ENCODE measurements at places on chromosomes 5 and 9.

DNA sequence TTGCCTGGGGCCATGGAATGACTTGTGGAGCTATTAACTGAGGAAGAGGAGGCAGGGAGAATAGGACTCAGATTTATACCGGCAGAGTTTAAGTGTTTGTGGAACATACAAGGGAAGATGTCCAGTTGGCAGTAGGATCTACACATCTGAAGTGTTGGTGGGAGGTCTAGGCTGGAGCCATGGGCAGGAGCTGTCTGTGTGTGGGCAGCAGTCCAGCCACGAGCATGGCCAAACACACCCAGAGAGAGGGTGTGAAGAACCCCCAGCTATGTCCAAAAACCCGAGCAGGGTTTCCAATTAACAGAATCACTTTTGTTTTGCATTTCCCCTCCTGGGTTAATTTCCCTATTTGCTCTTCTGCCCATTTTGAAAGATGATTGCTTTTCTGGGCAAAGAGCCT lies 393.7 kb downstream of the CDK5RAP2 start:
- no peak for DNase-seq

GRCh38 chr9:121201045-121201737 lies 478 bp downstream of the RAB14 start:
- DNase-seq: peak; percentile 39

- DNase-seq: no peak
Observed at GRCh38 chr5:32753051-32753450, 41.9 kb downstream of the NPR3 start.

DNA sequence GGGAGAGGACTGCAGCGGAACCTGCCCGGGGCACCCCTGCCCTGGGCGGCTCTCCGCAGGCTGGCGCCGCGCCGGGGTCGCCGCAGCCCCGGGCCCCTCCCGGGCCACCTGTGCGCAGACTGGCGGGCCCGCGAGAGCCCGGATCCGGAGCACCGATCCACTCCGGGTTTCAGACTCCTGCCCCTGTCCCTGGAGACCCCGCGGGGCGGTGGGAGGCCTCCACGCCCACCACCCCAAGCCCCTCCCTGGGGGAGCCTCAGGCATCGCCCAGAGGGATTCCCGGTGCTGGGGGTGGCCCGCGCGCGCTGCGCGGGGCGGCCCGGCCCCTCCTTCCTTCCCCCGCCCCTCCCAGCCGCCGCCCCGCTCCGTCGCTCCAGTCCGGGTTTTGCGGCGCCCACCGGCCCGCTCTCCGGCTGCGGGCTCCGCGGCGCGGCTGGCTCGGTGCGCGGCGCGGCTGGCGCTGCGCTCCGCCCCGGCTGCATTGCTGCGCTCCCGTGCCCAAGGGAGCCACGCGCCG lies at the start of gene UNC5A:
UNC5A (plus strand) TSS at position 479 of the 517 bp plus-strand sequence. CDS start 192 bp downstream, outside the sequence.
- DNase-seq: peak; percentile 50

DNA sequence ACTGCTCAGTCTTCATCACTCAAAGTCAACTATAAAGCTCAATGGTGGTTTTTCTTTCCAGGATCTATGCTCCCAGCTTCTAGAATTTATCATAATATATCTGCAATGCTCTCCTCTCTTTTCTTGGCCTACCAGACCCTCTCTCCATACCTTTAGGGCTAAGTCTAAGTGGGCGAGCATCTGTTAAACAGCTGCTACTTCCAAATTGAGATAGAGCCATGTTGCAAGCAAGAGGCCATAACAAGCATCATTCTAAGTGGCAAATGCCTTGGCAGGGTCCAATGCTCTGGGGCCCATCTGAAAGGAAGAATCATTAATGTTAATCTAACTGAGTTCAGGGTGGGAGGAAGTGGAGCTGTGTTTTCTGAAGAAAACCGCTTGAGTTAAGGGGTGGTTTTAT lies 324.0 kb downstream of the TLR4 start:
- no peak for DNase-seq

DNA sequence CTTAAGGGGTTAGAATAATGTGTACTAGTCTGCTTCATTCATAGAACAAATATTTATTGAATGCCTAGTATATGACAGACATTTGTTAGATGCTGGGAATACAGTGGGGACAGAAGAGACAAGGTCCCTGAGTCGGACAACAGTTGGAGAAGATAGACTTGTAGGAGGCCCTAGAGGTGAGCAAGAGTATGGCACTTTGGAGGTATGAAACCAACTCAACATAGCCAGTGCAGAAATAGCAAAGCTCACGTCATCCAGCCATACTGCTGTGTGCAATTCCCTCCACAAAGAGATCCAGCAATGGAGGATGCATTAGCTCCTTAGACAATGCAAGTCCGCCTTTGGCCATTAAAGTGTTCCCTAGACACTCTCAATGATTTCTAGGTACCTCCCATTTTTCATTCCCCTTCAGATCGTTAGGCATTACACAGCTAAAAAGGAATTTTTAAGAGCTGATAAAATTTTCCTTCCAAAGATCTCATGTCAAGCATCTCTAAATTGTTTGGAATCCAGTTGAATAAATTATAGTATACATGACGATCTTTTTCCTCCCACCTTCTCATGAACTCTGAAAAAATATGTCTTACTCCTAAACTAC lies 1949.6 kb upstream of the WWC1 start:
- no peak for DNase-seq

DNA sequence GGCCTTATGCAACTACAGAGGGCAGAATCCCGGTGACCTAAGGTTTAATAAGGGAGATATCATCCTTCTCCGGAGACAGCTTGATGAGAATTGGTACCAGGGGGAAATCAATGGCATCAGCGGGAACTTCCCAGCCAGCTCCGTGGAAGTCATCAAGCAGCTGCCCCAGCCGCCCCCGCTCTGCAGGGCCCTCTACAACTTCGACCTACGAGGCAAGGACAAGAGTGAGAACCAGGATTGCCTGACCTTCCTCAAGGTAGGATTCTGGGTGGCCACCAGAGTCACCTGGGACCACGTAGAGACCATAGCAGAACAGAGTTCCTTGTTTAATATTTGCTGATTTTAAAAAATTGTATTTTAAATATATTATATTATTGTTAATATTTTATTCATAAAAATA lies 63.7 kb downstream of the SH3RF2 start:
- DNase-seq: no peak

GRCh38 chr9:117304549-117304948 lies 110.3 kb downstream of the ASTN2 start:
- DNase-seq: no peak

DNA sequence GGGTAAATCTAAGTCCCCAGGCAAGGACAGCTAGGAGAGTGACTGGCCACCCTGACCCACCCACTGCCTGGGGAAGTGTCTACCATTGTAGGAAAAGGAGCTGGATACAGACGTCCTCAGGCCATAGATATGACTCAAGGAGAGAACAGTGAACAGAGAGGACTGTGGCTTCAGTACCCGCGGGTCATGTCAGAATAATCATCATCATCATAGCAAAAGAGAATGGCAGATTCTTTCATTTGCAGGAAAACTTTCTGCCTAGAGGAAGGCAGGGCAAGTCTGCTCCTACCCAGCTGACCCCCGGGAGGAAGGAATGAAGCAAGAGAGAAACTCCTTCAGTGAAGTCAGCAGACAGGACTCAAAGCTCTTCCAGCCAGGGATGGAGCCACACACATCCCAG lies 52.2 kb upstream of the UBTD2 start:
- no peak for DNase-seq

GRCh38 chr5:10709409-10709808 lies 51.6 kb downstream of the DAP start:
- DNase-seq: no peak

- no peak for DNase-seq
Observed at GRCh38 chr9:78306222-78307076, 9.5 kb downstream of the PSAT1 start.
